Sigmoid colon (tissue), 7 donors: ENCODE measurements at places on chromosomes 6 and 20. TPM values are rescaled to one million over a fixed set of nuclear protein-coding genes. Genes with fewer than 3 reads are reported as not detected.

GRCh38 chr6:487956-488355 lies 96.4 kb downstream of the IRF4 start:
- no peak for DNase-seq

GRCh38 chr6:131929264-131929663 lies 21.9 kb downstream of the CCN2 start:
- no peak for DNase-seq

DNA sequence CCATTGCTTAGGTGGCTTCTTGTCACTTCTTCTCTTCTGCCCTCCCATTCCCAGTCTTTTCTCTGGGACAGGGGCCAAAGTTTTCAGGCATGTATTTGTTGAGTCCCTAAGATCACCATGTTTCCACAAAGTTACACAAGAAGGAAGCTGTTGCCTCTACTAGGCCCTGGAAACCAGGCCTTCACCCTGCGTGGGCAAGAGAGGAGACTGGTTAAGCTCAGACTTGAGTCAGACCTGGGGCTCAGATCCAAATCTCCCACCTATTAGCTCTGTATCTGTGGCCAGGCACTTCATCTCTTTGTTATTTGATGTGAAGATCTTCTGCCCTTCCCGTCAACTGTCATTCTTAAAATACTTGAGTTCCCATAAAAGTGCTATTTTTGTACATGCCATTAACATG lies 154.6 kb downstream of the SASH1 start:
- DNase-seq = no peak

GRCh38 chr6:49912196-49912595 lies 45.9 kb upstream of the CRISP1 start:
- no peak for DNase-seq

DNA sequence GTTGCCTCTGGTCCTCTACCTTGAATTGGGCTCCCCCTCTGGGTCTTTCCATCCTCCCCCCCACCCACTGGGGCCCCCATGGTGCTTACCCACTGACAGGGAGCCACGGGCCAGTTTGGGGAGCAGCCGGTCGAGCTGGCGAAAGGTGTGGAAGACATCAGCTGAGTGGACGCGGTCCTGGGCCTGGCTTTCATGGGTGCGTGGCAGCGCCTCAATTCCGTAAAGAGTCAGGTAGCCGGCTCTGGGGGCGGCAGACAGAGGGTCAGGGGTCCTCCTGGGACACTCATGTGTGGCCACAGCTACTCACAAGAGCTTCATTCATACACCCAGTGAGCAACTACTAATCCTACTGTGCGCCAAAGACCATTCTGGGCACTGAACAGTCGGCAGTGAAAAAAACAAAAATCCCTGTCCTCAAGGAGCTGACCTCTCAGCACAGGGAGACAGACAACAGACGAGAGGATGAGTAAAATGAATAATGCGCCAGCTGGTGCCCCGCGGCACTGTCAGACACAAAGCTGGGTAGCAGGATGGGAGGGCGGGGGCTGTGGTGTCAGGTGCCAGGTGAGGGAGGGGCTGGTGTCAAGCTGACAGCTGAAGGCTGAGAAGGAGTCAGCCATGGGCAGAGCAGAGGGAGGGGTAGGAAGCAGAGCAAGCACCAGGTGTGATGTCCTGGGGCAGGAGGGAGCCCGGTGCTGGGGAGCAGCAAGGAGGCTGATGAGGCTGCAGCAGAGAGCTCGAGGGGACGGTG lies 28.3 kb downstream of the PTGIS start:
- no peak for DNase-seq

DNA sequence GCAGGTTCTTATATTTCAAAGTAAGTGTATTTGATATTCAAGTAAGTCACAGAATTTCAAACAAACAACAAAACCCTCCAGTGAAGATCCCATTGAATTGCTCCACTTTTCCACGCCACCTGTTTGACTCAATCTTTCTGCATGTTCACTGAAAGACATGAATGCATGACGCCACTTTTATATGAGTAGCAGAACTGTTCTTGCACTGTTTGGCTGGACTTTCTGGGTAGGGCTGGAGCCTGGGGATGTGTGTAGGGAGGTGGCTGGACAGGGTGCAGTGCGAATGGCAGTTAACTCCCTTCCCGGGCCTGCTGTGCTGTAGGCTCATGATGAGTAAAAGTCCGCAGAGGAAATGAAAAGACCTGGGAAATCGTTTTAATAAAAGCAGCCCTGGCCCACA lies 39.7 kb downstream of the IL20RA start:
- no peak for DNase-seq

DNA sequence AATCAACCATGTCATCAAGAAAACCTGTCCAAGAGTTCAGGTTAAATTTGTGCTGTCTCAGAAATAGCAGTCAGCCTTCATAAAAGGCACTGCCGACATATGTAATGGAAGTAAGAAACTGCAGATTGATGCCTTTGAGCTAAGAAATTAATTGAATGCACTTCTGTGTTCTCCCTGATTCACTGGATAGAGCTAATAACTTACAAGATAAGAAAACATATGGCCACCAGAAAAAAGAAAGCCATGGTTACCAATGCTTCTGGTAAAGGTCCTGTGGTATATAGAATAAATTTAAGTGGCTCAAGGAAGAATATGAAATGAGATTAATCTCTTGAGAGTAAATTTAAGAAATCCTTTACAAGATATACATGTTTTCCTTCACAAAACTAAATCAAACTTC lies 242.5 kb upstream of the UFL1 start:
- DNase-seq = no peak

GRCh38 chr6:166599205-166599604 lies 12.7 kb upstream of the RAMACL start:
- no peak for DNase-seq

DNA sequence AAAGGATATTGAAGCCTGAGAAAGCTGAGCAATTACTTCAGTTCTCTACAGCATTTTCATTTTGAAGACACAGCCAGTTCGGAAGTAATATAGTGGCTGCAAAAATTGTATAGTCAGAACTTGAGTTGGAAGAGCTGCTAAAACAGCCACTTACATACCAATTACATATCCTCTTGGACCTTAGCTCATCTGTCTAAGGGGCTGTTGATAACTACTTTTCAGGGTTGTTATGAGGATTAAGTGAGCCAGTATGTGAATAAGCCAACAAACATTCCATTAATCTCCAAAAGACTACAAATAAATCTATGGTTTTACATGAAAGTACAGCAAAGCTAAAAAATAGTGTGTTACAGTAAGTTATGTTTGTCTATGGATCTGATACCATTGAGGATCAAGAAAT lies 59.7 kb downstream of the TMEM200A start:
- DNase-seq = no peak

DNA sequence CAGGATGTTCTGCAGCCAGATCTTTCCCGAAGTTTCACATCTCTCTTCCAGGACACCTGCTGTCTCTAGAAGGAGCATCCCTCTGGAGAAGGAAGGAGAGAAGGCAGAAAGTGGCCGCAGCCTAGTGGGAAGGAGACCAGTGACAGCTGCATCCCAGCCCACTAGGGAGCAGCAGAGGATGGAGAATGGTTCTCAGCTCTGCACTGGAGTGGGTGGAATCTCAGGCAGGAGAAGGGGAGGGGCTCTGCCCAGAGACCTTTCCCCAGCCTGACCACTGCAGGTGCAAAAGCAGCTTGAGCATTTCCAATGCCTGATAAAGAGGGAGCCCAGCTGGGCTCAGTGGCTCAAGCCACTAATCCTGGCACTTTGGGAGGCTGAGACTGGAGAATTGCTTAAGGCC lies 32.3 kb downstream of the NCR2 start:
- DNase-seq = no peak

DNA sequence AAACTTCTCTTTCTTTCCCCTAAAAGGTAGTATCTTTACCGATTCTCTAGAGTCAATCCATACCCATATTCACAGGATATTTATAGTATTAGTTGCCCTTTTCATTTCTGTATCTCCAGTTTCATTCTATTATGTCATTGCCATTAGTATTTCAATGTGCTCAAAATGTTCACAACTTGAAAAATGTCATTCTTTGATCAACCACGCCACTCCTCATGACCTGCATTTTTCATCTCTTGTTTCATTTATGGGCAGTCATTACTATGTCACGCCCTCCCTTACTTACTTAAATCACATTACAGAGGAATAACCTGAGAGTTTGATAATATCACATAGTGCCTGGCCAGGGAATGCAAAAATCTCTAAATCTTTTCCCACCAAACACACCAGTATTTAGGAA lies 427.3 kb upstream of the GJE1 start:
- DNase-seq = no peak

- no peak for DNase-seq
These were observed 225.5 kb downstream of the BMP2 start for GRCh38 chr20:6993011-6993410.

DNA sequence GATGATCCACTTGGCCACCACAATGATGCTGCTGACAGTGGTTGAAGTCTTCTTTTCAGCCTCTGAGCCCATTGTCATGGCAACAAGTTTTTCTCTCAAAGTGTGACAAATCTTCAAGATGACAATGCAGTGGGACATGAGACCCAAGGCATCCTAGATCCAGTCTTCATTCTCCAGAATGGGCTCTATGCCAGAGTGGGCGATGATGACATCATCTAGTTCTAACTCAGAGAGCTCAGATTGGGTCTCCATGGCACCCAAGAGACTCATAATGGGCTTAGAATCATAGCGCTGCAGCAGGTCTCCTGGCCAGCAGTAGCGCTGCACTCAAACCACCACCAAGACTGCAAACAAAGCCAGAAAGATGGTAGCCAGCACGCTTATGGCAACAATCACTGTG lies 973.6 kb downstream of the EYS start:
- DNase-seq = no peak

DNA sequence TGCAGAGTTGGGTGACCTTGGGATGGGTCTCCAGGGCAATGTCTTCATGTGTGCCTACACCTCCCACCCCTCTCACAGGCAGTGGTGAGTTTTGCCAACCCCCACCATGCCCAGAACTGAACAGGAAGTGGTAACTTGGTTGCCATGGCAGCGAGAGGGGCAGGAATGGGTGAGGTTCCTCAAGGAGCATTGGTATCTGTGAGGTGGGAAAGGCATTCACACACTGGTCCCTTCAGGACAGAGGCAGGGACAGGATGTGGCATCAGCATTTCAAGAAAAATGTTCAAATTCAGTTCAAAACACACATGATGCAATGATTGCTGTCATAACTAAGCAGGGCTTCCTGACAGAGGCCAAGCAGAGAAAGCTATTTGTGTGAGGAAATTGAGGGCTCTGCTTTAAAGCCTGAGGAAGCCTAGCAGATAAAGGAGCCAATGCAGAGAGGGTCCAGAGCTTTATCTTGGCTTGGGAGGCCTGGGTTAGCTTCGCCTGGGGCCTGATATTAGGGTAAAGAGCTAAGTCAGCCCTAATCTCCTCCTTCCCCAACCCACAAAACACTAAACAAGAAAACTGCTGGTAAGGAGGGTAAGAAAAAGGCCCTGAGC lies 551 bp downstream of the TREML2 start:
- no peak for DNase-seq

DNA sequence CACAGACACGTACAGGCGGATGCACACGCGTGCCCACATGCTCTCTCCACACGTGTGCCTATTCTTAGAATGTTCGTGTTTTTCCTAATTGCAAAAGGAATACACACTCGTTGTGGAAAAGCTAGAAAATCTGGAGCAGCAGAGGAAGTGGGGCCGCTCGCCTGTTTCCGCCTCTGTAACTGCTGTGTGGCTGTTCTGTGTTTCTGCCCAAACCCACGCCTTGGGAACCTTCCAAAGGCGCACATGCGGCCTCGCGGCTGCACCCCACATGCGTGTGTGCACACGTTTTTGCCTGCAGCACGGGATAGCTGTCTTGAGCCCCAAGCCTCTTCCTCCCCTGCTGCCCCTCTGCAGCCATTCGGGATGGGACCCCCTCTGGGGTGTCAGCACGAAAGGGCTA lies 12.2 kb downstream of the SLC17A9 start:
- DNase-seq = no peak

DNA sequence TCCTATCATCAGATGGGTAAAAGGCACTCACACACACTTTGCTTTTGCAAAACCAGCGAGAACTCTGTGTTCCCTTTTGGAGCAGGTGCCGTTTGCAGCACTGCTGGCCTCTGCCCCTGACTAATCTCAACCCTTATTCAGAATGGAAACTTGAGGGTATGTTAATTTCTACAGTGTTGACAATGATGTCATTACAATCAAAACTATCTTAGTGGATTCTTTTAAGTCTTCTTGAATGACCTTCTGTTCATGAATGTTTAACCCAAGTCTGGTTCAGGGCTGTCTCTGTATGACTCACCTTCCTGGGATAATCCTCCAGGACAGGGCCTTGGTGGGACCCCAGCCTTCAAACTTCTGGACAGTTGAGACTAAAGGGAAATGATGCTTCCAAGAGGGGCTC lies 197.9 kb downstream of the CDH4 start:
- DNase-seq = no peak

DNA sequence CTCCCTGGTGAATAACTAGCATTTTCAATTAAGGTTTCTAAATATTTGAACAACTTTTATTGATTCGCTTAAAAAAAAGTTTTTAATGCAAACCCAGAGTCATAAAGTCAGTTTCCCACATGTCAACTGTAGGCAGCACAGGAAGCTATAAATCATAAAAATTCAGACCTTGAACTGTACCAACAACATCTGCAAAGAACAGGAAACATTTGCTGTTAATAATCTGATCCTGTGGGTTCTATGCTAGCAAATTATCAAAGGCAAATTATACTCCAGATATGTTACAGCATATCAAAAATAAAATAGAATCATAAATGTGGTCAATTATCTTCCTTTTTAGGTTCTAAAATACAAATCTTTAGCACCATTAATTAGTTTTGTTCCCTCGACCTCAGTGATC lies 16.6 kb upstream of the MAP7 start:
- DNase-seq = no peak

DNA sequence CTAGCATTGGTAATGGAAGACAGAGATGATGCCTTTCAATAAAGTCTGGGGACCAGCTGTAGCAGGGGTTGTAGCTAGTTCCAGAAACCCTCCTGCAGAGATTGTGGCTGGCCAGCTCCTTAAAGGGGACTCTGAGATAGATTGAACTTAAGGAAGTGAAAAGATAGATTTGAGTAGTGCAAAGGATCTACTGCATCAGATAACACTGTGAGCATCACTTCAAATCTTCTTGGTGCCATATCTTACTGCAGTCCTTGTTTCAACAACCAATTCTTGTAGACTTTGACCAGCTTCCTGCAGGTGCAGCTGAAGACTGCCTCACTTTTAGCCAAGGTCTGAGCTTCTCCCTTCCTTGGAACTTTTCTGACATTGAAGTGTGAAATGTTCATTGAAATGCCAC lies 14.8 kb upstream of the CEP162 start:
- DNase-seq = no peak

GRCh38 chr20:46974669-46975434 lies 80.2 kb downstream of the EYA2 start:
- DNase-seq = no peak

ANGPT4 gene
- not detected for total RNA-seq

NKX2-2 gene
- total RNA-seq = not detected

ZKSCAN8 gene
- 23.5 TPM for total RNA-seq

PLG gene
- not detected for total RNA-seq

ITPR3 gene
- 9.3 TPM for total RNA-seq

ZFAND3 gene
- total RNA-seq = 39.0 TPM

TASP1 gene
- 13.0 TPM for total RNA-seq

DEFB123 gene
- not detected for total RNA-seq

TMC2 gene
- total RNA-seq = not detected

LY6G6D gene
- total RNA-seq = 21.2 TPM

MDFI gene
- total RNA-seq = 5.6 TPM

HLA-DMB gene
- total RNA-seq = 10.8 TPM
